Psoas muscle (tissue), 8 donors: ENCODE measurements at places on chromosomes 11 and 22. TPM values are rescaled to one million over a fixed set of nuclear protein-coding genes. Genes with fewer than 3 reads are reported as not detected.

DNA sequence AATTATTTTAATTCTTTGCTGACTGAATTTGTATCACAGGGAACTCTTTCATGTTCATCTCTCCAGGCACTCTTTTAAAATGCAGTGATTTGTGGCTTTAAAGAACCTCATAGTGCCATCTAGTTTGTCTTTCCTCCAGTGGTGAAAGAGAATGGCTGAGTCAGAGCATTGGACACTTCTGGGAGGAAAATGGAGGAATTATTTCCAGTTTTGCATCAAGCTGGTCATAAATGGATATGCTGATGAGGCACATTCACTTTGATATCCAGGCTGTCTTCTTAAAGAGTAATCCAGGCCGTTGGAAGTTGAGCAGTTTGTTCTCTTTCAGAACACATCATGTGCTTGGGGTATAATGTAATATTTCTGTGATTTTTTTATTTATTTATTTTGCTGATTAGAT, 273.7 kb downstream of the DDX10 start:
- H3K36me3 ChIP-seq: no peaks in the 10 kb centered on the region
- no peak overlapping the region for H3K4me3 ChIP-seq
- H3K4me1 ChIP-seq: no peaks in the 10 kb centered on the region
- no peak for DNase-seq
- H3K27ac ChIP-seq: no peak overlapping the region
- H3K27me3 ChIP-seq: no peaks in the 10 kb centered on the region

GRCh38 chr11:114610550-114610949, 15.0 kb upstream of the NXPE4 start:
- H3K36me3 ChIP-seq: no peaks in the 10 kb centered on the region
- H3K4me1 ChIP-seq: no peaks in the 10 kb centered on the region
- no peak overlapping the region for H3K27ac ChIP-seq

- no peak overlapping the region for H3K27ac ChIP-seq
- H3K36me3 ChIP-seq: no peaks in the 10 kb centered on the region
- no peaks in the 10 kb centered on the region for H3K27me3 ChIP-seq
- no peak overlapping the region for H3K4me3 ChIP-seq
- DNase-seq: no peak
- no peaks in the 10 kb centered on the region for H3K4me1 ChIP-seq
Measured at GRCh38 chr22:41776381-41776780, 24.1 kb upstream of the CCDC134 start.

DNA sequence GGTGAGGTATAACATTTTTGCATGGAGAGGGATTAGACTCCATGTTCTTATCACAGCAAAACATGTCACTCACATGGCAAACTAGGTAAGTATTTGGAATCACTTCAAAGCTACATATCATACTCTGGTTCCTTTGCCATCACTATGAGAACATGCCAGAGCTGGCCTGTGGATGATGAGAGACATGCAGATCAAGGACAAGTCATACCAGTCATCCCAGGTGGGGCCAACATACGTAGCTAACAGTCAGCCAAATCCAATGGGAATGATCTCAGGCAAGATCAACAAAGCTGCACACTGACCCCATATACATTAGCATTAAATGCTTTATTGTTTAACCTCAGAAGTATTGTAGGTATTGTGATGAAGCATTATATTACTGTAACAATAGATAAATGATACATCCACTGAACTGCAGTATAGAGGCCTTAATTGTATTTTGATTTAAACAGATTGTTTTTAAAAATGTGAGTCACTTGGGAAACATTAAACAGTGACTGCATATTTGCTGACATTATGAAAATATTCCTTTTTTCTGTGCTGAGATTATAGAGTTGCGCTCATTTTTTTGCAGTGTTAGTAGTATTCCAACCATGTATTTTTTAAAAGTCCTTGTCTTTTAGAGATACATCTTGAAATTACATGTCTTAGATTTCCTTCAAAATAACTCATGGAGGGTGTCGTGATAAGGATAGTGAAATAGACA, 37.3 kb upstream of the ARL14EP start:
- no peaks in the 10 kb centered on the region for H3K4me1 ChIP-seq
- H3K4me3 ChIP-seq: no peak overlapping the region
- no peak overlapping the region for H3K27ac ChIP-seq
- no peak for DNase-seq
- H3K27me3 ChIP-seq: no peaks in the 10 kb centered on the region

GRCh38 chr11:119505861-119506260, 82.9 kb upstream of the THY1 start:
- no peaks in the 10 kb centered on the region for H3K36me3 ChIP-seq
- H3K4me1 ChIP-seq: no peaks in the 10 kb centered on the region
- DNase-seq: no peak
- no peak overlapping the region for H3K27ac ChIP-seq

GRCh38 chr11:111066846-111067245, 178.7 kb upstream of the POU2AF2 start:
- DNase-seq: no peak
- no peaks in the 10 kb centered on the region for H3K36me3 ChIP-seq
- H3K27me3 ChIP-seq: no peaks in the 10 kb centered on the region
- no peaks in the 10 kb centered on the region for H3K4me1 ChIP-seq
- H3K27ac ChIP-seq: no peak overlapping the region
- H3K4me3 ChIP-seq: no peak overlapping the region

DNA sequence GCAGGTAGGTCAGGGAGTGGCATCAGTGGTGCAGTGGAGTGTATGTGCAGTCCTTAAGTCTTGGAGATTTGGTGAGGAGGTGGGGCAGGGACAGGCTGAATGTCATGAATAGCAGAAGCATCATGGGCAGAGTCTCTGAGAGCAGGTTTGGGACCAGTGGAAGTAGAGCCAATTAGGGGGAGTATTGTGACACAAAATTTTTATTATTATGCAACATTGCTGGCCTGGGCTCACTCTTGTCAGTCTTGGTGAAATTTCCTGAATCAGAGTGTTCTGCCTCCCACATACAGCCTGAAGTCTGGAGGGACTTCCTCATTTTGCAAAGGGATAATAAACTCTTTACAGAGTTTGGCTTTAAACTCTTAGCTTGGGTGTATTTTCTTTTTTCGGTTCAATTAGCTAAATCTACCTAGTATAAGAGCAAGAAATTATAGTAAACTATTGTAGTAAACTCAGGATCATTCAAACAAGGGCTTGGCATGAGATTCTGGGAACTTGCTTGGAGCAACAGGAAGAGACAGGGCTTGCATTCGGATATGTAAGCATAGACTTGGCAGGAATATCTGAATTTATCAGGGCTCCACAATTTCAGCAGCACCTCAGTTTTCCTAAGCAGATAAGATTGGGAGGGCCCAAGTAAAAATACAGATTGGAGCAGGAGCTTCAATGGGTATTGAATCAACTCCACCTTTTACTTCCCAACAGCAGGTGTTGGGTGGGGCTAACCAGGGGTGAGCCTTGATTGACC, 67.7 kb downstream of the FDX1 start:
- no peak for DNase-seq
- no peak overlapping the region for H3K4me3 ChIP-seq
- no peak overlapping the region for H3K27ac ChIP-seq
- no peaks in the 10 kb centered on the region for H3K27me3 ChIP-seq
- no peaks in the 10 kb centered on the region for H3K4me1 ChIP-seq
- no peaks in the 10 kb centered on the region for H3K36me3 ChIP-seq

DNA sequence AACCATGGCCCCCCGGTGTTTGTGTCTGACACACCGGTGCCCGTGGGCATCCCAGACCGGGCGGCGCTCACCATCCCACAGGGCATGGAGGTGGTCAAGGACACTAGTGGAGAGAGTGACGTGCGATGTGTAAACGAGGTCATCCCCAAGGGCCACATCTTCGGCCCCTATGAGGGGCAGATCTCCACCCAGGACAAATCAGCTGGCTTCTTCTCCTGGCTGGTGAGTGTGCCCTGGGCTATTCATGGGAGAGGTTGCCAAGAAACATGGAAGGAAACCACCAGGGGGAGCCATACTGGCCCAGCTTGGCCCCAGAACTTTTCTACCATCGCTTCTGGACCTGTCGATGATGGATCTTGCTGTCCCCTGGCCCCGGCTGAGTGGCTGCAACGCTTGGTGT, 36.5 kb downstream of the PRDM11 start:
- peaks cover 6% of the 10 kb centered on the region for H3K4me1 ChIP-seq
- peaks cover 23% of the 10 kb centered on the region for H3K36me3 ChIP-seq
- no peak overlapping the region for H3K27ac ChIP-seq
- H3K27me3 ChIP-seq: no peaks in the 10 kb centered on the region

DNA sequence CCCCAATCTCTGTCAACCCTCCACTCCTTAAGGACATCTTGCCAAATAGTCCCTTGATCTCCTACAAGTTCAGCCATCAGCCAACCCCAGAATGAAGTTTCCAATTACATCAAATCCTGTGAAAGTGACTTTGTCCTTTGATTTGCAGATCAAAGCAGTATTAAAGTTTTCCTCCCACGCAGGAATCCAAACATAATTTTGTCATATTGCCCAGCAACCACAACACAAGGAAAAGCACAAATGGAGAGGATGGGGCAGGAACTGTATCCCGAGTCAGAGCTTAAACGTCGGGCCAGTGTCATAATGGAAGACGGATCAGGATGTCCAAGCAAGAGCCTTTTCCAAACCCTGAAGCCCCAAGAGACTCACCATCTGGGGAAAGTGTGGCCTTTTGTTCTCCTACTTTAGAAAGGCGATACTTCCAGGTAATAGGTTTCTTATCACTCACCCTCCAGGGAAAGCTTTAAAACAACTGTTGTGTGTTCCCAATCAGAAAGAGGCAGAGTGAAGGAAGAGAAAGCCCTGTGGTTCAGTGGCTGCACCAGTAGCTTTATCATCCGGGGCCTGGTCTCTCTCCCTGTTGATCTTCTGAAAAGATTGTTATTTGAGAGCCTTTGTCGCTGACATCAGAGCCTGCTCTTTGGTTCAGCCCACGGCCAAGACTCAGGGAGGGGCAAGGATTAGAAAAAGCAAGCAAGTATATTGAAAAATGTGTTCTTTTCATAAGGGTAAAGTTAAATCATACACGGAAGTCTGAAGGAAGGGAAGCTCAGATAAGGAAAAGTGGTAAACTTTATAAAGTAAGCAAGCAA, 41.7 kb downstream of the EXPH5 start:
- no peaks in the 10 kb centered on the region for H3K4me1 ChIP-seq
- DNase-seq: no peak
- H3K4me3 ChIP-seq: no peak overlapping the region
- no peaks in the 10 kb centered on the region for H3K27me3 ChIP-seq
- no peaks in the 10 kb centered on the region for H3K36me3 ChIP-seq

Gene ARHGAP8
- total RNA-seq: not detected

- peaks cover 33% of the 10 kb centered on the region for H3K36me3 ChIP-seq
- H3K27me3 ChIP-seq: no peaks in the 10 kb centered on the region
- H3K4me1 ChIP-seq: no peaks in the 10 kb centered on the region
- no peak overlapping the region for H3K4me3 ChIP-seq
- DNase-seq: no peak
- no peak overlapping the region for H3K27ac ChIP-seq
Measured at GRCh38 chr11:129888451-129888850, 6.9 kb downstream of the NFRKB start.
